ENCODE measurements at places on chromosomes 6 and 20.

GRCh38 chr6:132161283-132161682 lies 210.1 kb upstream of the CCN2 start:
- DNase-seq, result no peak

GRCh38 chr6:142387997-142388815 lies 86.4 kb downstream of the ADGRG6 start:
- DNase-seq, result no peak

GRCh38 chr20:46573788-46574584 lies 23.5 kb upstream of the OCSTAMP start:
- no peak for DNase-seq

- no peak for DNase-seq
Measured at GRCh38 chr6:85866370-85866730, 223.7 kb upstream of the SYNCRIP start.

DNA sequence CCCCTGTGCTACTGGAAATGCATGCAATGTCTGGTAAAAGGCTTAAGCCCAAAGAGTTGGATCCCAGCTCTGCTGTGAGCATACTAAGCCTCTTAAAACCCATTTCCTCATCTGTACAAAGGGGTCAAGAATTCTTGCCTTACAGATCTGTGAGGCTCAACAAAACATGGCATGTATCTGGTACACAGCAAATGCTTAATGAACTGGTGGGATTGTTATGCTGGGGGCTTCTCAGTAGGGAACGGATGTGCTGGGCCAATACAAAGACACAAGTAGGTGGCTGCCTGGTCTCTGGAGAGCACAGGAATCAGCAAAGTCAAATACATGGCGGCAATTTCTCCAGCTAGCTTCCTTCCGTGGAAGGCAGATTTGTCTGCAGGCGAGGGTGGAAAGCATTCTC lies 62.3 kb downstream of the LAMP5 start:
- DNase-seq, result no peak

- DNase-seq, result no peak
Measured at GRCh38 chr6:2042956-2043648, 202.3 kb downstream of the GMDS start.

DNA sequence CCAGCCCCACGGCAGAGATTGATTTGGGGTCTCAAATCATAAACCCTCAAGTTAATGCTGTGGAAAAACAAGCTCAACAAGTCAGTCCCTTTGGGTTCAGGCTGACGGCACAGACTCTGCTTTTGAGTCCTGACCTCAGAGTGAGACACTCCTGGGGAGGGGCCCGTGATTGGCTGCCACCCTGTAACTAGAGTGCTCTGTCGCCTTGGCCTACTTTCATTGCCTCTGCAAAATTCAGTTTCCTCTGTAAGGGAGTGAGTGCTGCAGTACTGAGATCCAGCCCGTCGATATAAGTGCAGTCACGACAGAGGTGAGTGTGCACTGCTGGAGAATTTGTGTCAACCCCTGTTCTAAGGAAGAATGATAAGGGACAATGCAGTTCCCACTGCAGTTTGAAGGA lies 105.6 kb downstream of the ANKS1A start:
- no peak for DNase-seq

GRCh38 chr6:149052350-149053106 lies 265.0 kb upstream of the TAB2 start:
- no peak for DNase-seq

DNA sequence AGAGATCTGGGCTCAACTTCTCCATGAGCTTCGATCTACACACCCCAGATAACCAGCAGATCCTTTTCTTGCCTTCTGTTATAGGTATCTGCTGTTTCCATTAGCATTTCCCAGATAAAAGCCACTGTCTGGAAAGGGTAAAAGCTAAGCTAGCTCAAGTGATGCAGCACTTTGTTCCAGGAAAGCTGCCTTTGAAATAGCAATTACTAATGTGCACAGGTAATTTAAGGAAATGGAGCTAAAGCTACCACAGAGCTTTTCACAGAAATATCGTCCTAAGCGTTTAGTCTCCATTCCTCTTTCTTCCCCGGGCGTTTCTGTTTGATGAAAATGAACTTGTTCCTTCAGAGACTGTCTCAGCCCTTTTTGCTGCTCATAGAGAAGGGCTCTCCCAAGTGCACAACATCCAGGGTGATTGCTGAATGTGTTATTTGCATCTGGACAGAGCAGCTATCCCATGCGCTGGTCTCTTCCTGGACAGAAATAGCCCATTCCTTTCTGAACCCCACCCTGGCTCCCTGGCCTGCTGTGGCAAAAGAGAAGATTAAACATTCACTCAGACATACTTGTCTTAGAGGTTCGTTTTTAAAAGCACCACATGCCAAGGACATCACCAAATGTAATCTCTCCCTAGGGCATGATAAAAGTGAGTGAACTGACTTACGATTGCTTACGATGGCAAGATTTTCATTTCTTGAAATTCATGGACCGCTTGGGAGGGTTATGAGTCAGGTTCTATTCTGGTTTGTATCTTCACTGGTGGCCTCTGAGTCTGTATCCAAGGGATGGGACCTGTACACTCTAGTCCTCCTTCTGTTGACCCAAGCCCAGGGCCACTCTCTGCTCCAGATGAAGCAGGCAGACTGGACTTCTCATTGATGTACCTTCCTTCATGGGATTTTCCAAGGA lies 429.1 kb upstream of the CDH4 start:
- no peak for DNase-seq

GRCh38 chr6:131787766-131788712 lies 19.8 kb upstream of the ENPP1 start:
- DNase-seq, result no peak

DNA sequence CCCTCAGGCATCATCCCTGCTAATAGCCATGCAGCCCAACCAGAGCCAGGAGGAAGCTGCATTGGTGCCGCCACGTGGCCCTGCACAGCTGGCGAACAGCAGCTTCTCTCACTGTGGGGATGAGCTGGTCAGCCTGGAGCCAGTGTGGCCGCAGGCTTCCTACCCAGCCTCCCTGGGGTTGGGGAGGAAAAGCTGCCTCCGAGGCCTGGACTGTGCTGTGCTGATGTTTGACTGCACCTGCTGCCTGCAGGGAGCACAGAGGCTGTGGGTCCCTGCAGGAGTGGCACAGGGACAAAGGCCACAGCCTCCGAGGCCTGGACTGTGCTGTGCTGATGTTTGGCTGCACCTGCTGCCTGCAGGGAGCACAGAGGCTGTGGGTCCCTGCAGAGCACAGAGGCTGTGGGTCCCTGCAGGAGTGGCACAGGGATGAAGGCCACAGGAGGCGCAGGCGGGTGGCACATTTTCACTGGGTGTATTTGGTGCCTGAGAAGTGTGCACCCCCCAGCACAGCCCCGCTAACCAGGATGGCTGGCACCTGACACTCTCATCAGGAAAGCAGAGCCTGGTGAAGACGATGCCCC lies 83.9 kb downstream of the DLL1 start:
- DNase-seq, result no peak

- no peak for DNase-seq
Measured at GRCh38 chr6:83962582-83962981, 71.0 kb upstream of the MRAP2 start.

DNA sequence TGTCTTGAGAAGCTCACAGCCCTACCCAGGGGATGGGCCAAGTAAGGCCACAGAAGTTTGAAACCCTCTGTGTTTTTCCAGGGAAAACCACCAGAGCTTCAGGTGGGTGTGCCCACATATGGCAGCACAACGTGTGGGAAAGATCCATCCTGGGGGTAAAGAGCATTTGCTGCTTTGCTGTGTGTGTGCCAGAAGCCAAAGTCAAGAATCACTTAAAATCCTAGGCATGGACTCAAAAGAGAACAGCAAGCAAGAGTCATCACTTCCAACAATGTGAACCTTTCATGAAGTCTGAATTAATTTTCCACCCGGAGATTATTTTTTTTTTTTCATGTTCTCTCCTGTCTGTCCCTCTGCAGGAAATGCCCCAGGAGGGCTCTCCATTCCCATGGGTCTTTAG lies 308.2 kb upstream of the SGK1 start:
- DNase-seq, result no peak

DNA sequence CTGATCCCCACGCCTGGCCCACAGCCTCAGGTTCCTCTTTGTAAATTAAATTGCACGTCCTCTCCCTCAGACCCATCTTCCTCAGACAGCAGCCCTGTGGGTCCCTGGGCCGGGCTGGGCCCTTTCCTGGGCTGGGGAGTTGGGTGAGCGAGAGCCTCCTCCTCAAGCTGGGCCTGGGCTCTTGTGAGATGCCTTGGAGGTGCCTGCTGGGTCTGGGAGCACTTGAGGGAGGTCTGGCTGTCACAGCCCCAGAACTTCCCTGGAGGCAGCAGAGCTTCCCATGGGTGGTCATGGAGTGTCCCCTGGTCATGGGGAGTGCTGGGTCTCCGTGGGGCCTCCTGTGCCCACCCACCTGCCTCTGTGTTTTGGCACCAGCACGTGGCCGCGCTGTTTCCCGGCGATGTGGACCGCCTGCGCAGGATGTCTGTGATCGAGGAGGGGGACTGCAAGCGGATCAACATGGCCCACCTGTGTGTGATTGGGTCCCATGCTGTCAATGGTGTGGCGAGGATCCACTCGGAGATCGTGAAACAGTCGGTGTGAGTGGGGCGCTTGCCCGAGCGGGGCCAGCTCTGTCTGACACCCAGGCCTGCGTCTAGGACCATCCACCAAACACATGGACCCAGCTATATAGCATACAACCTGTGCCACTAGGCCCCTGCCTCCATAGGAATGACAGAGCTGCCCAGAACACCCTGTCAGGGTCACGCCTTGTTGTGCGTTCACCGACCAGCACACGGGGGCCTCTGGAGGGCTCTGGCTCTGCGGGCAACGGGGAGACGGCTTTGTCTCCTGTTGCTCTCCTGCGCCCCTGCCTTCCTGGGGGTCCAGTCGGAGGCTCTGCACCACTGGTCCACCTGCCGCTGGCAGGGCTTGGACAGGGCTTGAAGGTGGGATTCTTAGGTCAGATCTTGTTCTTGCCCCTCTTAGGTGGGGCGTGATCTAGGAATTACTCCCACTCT lies 33.0 kb downstream of the PYGB start:
- peak; percentile 43 for DNase-seq

- DNase-seq, result no peak
Measured at GRCh38 chr20:50014570-50015562, 32.1 kb downstream of the SNAI1 start.

DNA sequence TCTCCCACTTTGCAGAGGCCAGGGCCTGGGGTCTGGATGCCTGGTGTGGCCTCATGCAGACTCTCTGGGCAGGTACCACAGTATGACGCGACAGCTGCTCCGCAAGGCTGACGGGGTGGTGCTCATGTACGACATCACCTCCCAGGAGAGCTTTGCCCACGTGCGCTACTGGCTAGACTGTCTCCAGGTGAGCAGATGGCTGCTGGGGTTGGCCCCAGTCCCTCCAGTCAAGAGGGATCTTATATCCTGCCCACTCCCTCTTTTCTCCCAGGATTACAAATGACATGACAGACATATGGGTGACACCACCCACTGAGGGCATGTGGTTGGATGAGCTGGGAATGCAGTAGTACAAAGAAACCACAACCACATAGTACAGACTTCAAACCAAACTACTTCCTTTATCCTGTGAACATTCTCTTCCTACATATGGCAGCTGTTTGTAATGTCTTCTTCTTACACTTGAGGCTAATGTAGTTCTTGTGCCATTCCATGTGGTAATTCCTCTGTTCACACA lies 29.9 kb downstream of the RAB44 start:
- peak; percentile 50 for DNase-seq

DNA sequence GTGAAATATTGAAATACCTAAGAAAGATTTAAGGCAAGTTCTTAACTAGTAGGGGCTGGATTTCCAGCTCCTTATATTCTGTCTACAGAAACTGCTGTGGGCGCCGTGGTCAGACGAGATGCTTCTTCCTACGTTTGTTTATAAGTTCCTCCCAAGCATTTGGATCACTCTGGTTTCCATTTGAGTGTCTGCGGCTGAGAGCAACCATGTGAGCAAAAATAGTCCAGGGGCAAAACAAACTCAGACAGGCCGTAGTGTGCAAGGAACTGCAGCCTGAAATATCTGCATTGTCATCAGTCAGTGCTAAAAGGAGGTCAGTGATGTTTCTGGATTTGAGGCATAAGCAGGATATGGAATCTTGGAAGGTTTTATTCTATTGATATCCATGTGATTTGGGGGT lies 485.9 kb upstream of the JAG1 start:
- peak; percentile 46 for DNase-seq

GRCh38 chr6:41813469-41813868 lies 26.0 kb downstream of the TOMM6 start:
- no peak for DNase-seq

DNA sequence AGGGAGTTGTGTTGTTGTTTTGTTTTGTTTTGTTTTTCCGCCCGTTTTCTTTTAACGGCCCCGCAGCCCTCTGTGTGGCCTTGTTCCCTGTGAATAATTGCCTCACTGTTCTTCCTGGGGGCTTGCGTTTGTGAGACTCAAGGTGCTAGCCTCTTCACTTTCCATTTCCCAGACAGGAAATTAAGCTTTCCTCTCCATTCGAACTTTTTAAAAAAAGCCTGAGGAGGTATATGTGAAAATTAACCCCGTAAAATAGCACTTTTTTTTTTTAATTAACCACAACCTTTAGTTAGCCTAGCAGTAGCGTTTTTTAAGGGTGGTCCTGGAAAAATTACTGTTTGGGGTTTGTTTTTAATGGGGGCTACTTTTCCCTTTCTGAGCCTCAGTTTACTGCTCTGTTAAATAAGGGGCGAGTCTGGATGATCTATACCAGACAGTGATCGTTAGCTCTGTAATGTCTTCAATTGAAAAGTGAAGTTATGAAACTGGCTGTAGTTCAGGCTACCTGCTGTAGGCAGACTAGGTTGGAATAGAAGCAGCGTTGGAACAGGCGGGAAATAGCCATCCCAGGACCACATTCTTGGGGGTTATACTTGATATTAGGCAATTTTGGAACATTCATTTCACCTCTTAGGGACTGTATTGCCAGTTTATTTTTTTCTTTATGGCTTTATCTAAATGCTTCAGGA lies 1.7 kb downstream of the STX16 start:
- no peak for DNase-seq

DNA sequence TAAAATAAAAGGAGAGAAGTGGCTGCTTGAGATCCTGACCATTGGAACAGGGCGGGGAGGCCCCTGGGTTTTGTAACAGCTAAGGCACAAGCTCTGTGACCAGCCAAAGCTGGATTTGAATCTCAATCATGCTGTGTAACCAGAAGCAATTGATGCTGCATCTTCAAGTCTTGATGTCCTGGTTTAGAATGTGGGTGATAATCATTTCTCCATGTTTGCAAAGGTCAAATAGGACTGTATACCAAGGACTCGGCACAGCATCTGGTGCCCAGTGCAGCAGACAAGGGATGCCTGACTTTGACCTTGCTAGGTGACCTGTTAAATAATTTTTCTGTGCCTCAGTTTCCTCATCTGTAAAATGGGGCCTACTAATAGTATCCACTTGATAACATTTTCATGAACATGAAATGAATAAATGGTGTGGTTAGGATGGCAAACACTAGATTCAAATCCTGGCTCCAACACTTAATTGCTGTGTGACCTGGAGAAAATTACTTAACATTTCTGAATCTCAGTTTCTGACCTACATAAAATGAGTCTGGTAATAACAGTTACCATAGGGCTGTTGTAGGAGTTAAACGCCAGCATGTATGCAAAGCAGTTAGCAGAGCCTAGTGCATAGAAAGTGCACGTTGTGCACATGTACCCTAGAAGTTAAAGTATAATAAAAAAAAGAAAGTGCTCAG lies 46.3 kb upstream of the BCAS1 start:
- no peak for DNase-seq
